Cerebellar nuclear complex (tissue), 1 donor: ENCODE measurements at places on chromosomes 6 and 20.

DNA sequence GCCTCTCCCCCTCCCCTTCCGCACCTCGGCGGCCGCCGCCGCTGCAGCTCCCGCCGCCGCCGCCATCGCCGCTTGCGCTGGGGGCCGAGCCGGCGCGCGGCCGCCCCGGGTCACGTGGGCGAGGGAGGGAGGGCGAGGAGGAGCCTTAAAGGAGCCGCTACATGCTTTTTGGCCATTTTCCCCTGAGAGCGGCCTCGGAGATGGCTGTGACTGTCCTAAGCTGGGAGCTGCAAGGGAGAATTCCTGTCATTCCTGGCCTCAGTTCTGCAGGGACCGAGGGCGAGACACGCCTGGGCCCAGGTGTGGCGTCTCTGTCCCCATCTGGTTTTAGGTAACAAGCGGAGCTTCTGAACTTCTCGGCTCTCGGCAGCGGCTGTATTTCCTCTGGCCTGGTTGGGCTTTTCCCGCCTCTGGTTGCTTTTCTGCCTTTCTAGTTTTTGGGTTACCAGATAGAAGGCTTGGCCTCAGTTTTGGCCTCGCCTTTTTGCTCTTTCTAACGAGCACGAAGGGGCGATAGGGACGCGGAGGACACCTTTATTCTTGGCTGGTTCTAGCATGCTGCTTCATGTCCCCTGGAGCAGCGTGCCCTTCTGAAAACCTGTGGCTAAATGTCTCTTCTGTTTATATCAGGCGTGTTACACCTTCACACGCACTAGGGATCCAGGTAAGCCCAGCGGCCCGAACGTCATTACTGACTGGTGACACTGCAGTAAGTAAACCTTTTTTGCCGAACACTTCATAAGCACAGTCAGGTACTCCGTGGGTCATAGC is at the start of gene EHMT2:
EHMT2 (minus strand) TSS at position 87 of the 771 bp plus-strand sequence; CDS start at position 66, 21 bp downstream.
- DNase-seq = no peak

DNA sequence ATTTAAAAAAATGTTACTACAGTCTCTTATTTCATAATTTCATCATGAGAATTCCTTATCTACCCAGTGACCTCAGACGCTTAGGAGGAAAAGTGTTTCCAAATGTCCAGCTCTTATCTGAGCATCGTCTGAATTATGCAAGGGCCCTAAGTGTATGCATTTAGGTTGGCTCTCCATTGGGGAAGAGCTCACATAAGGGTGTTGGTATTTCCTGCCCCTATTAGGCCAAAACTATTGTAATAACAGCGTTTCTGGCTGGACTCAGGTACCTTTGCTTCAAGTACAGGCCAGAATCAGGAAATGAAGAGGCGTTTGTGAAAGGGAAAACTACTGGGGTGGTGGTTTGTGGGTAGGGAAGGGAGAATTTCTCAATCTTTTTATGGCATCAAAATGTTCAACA is 40.4 kb upstream of the SGK1 start:
- no peak for DNase-seq

- no peak for DNase-seq
Measured at GRCh38 chr6:32854376-32855178, 585 bp downstream of the PSMB9 start.

- DNase-seq = no peak
Measured at GRCh38 chr6:106731144-106731842, 101.9 kb downstream of the QRSL1 start.

GRCh38 chr6:73231986-73232391 is 6.7 kb upstream of the KHDC1L start:
- DNase-seq = no peak
